ENCODE measurements at places on chromosomes 7 and 10. TPM values are rescaled to one million over a fixed set of nuclear protein-coding genes. Genes with fewer than 3 reads are reported as not detected.

The DOCK1 gene
- total RNA-seq: 39.5 TPM

The ENKUR gene
- 0.34 TPM for total RNA-seq

The SRRM3 gene
- 0.21 TPM for total RNA-seq

The PSTK gene
- 11.4 TPM for total RNA-seq

The FAM170B gene
- total RNA-seq: not detected

The GARIN1A gene
- 0.17 TPM for total RNA-seq

The ASZ1 gene
- not detected for total RNA-seq

The PAX4 gene
- not detected for total RNA-seq

The BLVRA gene
- 47.1 TPM for total RNA-seq

The ZNF789 gene
- total RNA-seq: 5.2 TPM

The GPR26 gene
- 0.55 TPM for total RNA-seq

The SMO gene
- total RNA-seq: 20.1 TPM

The ACTR3C gene
- total RNA-seq: 4.0 TPM

The PDE6C gene
- not detected for total RNA-seq

The DYDC1 gene
- not detected for total RNA-seq

Measured in kidney epithelial cell (primary cell).